CD4-positive, alpha-beta memory T cell (primary cell): ENCODE measurements at places on chromosomes 5 and 9. TPM values are rescaled to one million over a fixed set of nuclear protein-coding genes. Genes with fewer than 3 reads are reported as not detected.

The NR4A3 gene
- polyA plus RNA-seq: 1.4 TPM

The OR1Q1 gene
- polyA plus RNA-seq: not detected

The GABRP gene
- polyA plus RNA-seq: not detected

The SOX30 gene
- 0.52 TPM for polyA plus RNA-seq
